ENCODE measurements at places on chromosomes 7 and 10. TPM values are rescaled to one million over a fixed set of nuclear protein-coding genes. Genes with fewer than 3 reads are reported as not detected.

Gene TMEM236
- 0.11 TPM for total RNA-seq

GRCh38 chr10:124509880-124510632, 48.4 kb downstream of the LHPP start:
- DNase-seq: no peak

Gene ADO
- total RNA-seq: 17.7 TPM

GRCh38 chr7:92794831-92795230, 41.5 kb downstream of the CDK6 start:
- DNase-seq: no peak

DNA sequence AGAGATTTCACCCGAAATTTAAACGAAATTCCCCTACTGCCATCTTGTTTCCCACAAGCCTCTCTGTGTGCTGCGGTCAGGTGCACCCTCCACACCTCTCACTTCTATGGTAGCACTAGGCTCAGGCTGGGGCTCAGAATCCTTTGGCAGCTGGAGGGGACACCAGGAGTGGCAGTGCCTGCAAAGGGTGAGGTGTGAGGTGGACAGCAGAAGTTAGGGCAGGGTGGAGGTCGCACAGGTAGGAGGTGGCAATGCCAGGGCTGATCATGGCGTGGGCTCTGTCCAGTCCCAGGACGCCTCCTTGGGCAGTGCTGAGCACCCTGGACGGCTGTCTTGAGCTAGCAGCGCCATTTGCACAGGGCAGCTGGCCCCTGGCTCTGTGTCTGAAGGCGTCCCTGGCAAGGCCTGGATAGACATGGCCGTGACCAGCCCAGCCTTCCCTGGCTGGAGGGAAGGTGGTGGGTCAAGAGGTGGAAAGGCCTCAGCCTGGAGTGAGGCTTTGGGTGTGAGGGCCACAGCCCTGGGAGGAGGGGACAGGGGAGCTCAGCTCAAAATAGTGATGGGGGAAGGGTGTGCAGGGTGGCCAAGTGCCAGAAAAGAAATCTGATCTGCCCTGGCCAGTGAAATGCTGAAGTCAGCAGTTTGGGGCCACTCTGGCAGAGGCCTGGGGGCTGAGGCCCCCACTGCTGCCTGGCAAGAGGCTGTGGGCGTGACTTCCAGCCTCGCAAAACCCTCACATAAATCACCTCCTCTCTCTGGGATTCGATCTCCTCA, 40.0 kb downstream of the ZCCHC24 start:
- no peak for DNase-seq

GRCh38 chr10:132807621-132808049, 21.7 kb upstream of the NKX6-2 start:
- DNase-seq: no peak

DNA sequence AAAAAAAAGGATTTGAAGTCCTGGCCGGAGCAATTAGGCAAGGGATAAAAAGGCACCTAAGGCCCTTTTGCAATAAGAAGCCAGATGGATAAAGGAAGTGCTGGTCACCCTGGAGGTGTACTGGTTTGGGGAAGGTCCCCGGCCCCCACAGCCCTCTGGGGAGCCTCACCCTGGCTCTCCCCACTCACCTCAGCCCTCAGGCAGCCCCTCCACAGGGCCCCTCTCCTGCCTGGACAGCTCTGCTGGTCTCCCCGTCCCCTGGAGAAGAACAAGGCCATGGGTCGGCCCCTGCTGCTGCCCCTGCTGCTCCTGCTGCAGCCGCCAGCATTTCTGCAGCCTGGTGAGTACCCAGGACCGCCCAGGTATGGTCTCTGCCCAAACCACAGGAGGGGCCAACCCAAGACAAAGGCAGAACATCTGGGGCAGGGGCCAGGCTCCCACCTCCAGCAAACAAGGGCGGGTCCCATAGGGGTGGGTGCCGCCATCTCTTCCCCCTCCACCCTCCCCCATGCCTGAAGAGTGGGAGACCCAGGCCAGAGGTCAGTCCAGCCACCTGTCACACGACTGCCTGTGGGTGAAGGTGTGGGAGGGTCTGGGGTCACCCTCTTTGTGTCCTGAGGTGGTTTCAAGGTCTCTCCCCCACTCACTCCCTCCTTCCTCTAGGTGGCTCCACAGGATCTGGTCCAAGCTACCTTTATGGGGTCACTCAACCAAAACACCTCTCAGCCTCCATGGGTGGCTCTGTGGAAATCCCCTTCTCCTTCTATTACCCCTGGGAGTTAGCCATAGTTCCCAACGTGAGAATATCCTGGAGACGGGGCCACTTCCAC, at the start of gene PILRB:
Gene PILRB, plus strand, starts transcription at position 91 of the 830 bp plus-strand sequence. Its CDS starts 186 bp downstream, at position 277.
- DNase-seq: no peak

Gene PNLIPRP3
- not detected for total RNA-seq

GRCh38 chr10:14654821-14655382, 119.8 kb downstream of the FAM107B start:
- no peak for DNase-seq

DNA sequence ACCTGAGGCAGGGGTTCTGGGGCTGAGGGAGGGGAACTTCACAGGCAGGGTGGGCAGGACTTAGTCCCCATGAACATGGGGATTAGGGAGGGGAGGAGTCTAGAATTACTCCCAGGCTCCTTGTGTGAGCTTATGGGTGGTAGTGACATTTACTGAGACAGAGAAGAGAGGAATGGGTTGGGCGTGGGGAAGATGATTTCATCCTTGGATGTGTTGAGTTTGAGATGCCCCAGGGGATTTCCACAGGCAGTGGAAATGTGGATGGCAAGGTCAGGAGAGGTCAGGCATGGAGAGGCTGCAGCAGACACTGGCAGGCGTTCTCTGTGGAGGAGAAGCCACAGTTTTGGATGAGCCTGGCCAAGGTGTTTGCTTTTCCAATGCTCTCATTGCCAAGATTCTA, 26.4 kb upstream of the GSDME start:
- no peak for DNase-seq

Gene BUB3
- 323 TPM for total RNA-seq

Gene ITIH5
- total RNA-seq: not detected

Gene RNF148
- 0.86 TPM for total RNA-seq

DNA sequence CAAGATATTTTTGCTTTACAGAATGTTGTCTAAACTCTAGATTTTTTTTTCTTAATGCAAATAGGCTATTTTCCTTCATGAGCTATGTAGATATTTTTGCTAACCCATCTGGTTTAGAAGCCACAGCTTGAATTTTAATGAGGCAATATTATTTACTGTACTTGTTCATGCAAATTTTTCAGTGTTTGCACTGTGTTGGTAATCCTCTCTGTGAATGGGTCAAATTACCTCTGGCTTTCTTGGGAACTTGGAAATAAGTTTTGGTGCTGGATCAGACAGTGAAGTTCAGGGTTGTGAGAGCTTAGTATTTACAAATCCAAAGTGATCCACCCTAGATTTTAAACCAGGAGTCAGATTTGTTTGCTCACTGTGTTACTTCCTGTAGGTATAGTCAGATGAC, 686.9 kb downstream of the NXPH1 start:
- no peak for DNase-seq

GRCh38 chr7:127390186-127390816, 2.2 kb downstream of the ZNF800 start:
- no peak for DNase-seq

DNA sequence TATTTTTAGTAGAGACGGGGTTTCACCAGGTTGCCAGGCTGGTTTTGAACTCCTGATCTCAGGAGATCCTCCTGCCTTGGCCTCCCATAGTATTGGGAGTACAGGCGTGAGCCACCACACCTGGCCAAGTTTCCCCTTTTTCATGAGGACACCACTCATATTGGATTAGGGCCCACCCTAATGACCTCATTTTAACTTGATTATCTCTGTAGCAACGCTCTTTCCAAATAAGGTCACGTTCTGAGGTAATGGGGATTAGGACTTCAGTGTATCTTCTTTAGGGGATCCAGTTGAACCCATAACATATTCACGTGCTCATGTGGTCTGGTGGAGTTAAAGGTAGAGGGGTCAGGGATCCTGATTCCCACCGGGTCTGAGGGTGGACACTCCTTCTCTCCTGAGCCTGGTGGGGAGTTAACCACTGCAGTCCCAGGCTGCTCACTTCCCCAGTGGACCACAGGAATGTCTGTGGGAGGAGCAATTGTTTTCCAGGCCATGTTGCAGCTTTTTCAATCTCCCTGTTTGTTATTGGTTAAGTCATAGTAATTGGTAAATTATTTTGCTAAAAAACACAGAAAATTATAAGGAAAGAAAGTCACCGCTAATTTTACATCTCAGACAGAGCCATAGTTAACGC, 130.5 kb downstream of the GRK5 start:
- no peak for DNase-seq

DNA sequence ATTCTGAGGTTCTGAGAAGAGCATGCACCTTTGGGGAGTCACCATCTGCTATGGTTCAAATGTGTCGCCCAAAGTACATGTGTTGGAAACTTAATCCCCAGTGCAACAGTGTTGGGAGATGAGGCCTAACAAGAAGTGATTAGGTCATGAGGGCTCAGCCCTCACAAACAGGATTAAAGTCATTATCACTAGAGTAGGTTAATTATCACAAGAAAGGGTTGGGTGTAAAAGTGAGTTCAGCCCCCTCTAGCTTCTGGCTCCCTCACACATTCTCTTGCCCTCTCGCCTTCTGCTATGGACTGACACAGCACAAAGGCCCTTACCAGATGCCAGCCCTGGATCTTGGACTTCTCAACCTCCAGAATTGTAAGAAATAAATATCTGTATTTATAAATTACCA, 100.3 kb upstream of the C10orf90 start:
- no peak for DNase-seq

- DNase-seq: no peak
Measured at GRCh38 chr10:26087666-26088065, 128.9 kb upstream of the GAD2 start.

GRCh38 chr7:91940171-91940570, 491 bp upstream of the AKAP9 start:
- DNase-seq: no peak

Gene ODAD2
- 0.32 TPM for total RNA-seq

DNA sequence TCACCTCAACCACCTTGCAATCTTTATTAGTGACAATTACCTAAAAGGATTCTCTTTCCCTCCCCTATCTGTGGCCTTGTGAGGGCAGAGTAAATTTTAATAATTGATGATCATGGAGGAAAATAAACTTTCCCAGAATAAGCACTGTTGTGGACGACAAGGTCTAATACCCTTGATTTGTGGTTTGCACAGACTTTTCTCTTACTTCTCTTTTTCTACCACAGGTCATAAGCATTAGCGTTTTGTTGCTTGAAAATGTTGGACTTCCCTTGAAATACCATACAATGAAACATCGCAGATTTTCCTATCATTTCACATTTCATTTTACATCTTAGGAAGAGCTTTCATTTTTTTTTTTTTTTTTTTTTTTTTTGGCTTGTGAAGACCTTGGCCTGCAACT, 188.1 kb upstream of the TMEM72 start:
- no peak for DNase-seq

GRCh38 chr7:157006205-157006747, 4.2 kb downstream of the MNX1 start:
- DNase-seq: no peak

DNA sequence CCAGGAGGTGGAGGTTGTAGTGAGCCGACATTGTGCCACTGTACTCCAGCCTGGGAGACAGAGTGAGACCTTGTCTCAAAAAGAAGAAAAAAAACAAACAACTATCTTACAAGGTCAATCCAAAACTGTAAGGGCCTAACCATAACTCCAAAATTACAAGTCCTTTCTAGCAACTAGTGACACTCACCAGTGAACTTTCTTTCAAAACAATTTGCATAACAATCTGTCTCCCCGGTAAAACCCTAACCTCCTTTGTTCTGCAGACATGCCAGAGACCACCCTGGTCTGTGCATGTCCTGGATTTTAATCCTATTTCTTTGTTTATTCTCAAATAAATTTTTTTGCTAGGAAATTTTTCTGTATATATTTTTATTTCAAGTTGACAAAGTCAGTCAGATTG, 68.1 kb downstream of the EXOC6 start:
- DNase-seq: no peak

Gene EN2
- not detected for total RNA-seq

DNA sequence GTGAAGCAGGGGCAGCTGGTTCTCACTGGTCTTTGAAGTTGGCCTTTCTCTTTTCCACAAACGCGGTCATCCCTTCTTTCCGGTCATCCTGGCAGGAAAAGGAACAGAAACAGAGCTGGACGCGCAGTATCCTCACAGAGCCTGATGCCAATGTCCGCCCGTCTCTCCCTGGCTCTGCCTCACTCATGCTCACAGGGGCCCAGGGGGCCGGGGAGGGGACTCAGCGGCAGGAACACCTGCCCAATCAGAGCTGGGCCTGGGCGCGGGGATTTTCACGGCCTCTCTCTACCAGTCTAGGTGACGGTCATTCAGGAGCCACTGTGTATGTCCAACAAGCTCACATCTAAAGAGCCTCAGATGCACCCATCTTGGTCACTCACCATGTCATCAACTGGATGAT, 5.0 kb upstream of the FUOM start:
- DNase-seq: no peak

Gene NOS3
- total RNA-seq: 67.0 TPM

DNA sequence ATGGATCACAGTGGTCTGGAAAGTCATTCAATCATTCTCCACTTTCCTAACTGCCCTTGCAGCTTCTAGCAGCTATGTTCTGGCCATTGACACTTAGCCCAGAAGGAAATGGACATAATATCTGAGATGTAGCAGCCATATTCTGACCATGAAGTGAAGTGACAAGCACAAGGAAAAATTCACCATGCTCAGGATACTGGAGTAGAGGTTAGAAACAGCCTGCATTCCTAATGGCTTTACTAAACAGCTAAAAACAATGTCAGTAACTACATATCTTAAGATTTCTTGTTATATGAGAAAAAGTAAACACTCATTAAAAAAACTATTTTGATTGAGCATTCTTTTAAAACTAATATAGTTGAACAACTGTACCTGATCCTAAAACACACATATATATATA, 443.8 kb downstream of the MAGI2 start:
- no peak for DNase-seq

Gene NUDT13
- 1.2 TPM for total RNA-seq

Gene SORBS1
- 3.9 TPM for total RNA-seq

GRCh38 chr10:76839276-76839675, 798.3 kb downstream of the KCNMA1 start:
- no peak for DNase-seq

Gene GARIN1A
- total RNA-seq: 0.13 TPM

DNA sequence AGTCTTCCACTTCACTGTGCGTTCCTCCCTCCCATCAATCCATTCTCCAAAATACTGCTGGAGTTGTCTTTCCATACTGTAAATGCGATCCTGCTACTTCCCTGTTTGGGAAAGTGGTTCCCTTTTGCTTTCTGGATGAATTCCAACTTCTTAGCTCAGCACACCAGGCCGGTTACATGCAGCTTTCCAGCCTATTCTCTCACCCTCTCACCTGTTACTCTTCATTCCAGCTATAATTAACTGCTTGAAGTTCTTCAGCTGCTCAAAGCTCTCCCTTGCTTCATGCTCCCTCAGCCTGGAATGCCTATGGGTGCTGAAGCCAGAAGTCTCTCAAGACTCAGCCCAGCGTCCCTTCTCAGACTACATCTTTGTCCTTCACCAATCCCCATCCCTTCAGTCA, 6.0 kb upstream of the ZNRF2 start:
- DNase-seq: no peak

All from pulmonary artery endothelial cell (primary cell).